Activated CD4-positive, CD25-positive, alpha-beta regulatory T cell treated with anti-CD3 and anti-CD28 coated beads, Interleukin-2, amount 50 U/mL, for 72 hours (primary cell): ENCODE measurements at places on chromosomes 13 and 19.

DNA sequence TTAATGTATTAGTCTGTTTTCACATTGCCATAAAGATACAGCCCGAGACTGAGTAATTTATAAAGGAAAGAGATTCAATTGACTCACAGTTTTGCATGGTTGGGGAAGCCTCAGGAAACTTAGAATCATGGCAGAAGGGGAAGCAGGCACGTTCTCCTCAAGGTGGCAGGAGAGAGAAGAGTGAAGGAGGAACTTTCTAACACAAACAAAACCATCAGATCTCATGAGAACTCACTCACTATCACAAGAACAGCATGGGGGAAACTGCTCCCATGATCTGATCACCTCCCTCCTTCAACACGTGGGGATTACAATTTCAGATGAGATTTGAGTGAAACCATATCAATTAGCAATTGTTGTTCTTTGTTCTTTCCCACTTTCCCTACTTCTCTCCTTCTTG, 689.0 kb upstream of the SLITRK1 start:
- no peak for DNase-seq

- DNase-seq = no peak
Observed at GRCh38 chr13:105788530-105788929, 746.9 kb downstream of the EFNB2 start.

- no peak for DNase-seq
Observed at GRCh38 chr13:50334115-50334778, 319.0 kb downstream of the KCNRG start.

DNA sequence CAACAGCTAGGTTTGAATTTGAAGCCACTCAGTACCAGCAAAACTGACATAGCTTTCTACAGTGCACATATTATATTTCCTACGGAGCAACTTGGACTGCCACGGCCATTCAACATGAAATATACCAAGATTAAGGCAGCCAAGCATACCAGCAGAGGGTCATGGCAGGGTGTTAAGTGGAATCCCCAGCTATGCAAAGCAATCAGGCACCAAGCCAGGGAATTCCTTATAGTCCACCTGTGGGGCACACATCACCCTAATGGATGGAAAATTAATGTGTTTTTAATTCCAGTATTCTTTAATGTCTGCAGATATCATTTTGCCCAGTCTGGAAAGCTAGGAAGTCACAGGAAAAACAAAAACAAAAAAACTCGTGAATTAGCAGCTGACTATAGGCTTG, 1190.3 kb downstream of the EFNB2 start:
- DNase-seq = no peak

DNA sequence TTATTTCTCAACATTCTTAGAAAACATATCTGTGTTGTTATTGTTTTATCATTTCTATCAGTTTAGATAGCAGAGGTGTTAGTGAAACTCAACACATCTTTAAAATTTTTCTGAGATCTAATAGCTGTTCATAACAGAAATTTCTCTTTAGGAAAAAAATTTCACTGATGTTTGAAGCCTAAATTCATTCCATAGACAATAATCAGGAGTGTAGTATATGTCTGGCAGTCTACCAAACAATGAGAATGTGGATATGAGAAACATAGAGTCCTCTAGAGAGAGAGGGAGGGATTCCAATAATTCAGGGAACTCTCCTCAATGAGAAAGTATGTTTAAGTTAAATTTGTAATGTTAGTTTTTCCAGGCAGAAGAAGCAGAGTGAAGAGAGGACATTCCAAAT, 118.2 kb upstream of the EDNRB start:
- DNase-seq = no peak

DNA sequence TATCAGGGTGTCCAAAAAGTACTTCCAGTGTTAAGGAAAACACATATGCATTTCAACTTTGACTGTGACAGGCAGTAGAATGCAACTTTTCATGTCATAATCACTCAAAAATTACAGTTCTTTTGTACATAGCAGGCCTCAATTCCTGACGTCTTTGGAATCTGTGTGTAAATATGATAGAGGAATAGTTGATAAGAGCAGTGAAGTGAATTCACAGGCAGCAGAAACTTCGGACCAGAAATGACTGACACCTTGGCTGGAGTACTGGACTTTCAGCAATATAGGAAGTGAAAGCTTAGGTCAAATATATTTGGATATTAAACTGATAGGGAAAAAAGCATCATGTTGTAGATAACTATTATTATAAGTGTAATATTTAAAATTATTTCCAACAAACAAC, 1741.2 kb upstream of the PCDH20 start:
- no peak for DNase-seq

- DNase-seq = no peak
Observed at GRCh38 chr13:53152057-53152421, 123.4 kb downstream of the OLFM4 start.

DNA sequence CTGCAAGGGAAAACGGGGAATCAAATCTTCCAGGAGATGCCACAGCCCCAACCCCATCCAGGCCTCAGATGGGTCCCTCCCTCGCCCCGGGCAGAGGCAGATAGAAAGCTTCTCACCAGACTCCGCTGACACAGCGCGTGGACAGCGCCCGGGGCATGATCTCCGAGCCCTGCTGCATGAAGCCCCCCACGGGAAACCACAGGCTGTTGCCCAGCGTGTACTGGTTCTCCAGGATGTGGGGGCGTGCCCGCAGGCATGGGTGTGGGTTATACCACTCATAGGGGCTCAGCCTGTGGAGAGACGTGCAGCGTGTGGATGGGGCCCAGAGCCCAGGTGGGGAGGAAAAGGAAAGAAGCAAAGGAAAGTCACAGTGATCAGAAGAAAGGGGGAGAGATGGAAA, 27.2 kb upstream of the ATP1A3 start:
- no peak for DNase-seq

GRCh38 chr19:16366056-16366432, 41.4 kb downstream of the KLF2 start:
- DNase-seq = no peak

DNA sequence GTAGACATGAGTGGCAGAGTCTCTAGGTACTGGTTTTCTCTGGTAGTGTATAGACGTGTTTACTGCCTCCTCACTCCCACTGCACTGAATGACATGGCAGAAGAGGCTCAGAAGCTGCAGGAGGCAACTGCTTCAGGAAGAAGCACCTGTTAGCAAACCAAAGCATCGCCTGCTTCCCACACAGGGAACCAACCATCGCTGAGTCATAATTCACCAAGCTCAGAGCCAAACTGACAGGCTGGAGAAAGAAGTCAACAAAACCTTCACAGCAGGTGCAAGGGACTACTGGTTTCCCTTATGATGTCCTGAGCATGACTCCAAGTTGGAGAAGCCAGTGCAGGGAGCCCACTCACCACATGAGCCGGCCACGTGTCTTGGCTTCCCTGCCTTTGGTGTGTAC, 69.8 kb downstream of the KCTD12 start:
- DNase-seq = no peak
